ENCODE measurements at places on chromosomes 1 and 21.

DNA sequence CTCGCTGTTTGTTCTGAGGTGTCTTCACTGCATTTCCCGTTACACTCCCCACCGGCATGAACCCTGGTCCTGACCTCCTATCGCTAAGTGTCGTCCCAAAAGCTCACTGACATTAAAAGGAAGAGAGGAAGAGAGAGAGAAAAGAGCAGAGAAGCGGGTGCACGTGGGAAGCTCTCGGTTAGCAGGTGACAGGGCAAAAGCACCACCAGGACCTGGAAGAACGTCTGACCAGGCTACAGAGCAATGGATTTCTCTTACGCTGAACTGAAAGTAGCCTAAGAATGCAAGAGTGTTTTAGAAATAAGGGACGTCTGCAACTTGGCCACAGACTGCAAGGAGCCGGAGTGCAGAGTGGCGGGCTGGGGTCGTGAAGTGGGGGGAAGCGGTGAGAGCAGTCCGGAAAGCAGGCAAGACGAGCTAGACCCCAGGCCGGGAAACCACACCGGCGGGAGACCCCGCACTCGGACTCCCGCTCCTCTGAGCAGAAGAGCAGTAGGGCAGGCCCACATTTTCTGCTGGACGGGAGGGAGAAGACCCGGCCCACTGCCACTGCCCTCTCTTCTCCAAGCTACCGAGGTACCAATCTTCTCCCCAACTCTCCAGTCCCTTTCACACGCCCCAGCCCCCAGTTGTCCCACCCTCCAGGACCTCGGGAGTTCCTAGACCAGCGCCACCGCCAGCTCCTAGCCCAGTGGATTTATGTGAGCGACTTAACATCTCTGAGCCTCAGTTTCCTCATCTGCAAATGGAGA, 8.3 kb upstream of the MPZL1 start:
- no peak for ATAC-seq

GRCh38 chr1:116018007-116018406, 41.7 kb downstream of the SLC22A15 start:
- ATAC-seq: no peak

DNA sequence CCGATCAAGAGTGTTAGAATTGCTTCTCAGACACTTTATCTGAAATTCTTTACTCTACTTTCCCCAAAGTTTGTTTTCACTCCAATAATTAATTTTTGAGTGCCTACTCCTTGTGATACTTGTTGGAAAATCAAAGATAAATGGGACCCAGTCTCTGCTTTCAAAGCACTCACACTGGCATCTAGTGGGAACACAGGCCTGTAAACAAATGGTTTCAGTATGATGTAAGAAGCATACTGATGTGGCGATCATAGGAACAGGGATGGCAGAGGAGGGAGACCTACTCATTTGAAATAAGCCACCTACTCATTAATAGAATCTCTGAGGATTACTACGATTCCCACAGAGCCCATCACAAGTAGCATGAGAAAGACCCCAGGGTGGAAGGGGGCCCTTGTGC, 273.7 kb upstream of the ST6GALNAC5 start:
- ATAC-seq: no peak

GRCh38 chr1:222820171-222820712, 5.4 kb downstream of the DISP1 start:
- no peak for ATAC-seq

- peak; percentile 80 for ATAC-seq
These were observed 383.7 kb downstream of the ZP4 start for GRCh38 chr1:237507005-237507404.

GRCh38 chr1:208921259-208921658, 662.3 kb upstream of the CAMK1G start:
- ATAC-seq: no peak

Measured in activated T-helper 17 cell treated with anti-CD3 and anti-CD28 coated beads, Interleukin-2, amount 50 U/mL, for 72 hours (primary cell).